ENCODE measurements at places on chromosomes 5 and 9. TPM values are rescaled to one million over a fixed set of nuclear protein-coding genes. Genes with fewer than 3 reads are reported as not detected.

GRCh38 chr5:82259172-82259800 lies 18.9 kb downstream of the RPS23 start:
- peak; percentile 41 for DNase-seq

- DNase-seq = peak; percentile 11
Observed at GRCh38 chr9:19946441-19947109, 157.7 kb upstream of the SLC24A2 start.

DNA sequence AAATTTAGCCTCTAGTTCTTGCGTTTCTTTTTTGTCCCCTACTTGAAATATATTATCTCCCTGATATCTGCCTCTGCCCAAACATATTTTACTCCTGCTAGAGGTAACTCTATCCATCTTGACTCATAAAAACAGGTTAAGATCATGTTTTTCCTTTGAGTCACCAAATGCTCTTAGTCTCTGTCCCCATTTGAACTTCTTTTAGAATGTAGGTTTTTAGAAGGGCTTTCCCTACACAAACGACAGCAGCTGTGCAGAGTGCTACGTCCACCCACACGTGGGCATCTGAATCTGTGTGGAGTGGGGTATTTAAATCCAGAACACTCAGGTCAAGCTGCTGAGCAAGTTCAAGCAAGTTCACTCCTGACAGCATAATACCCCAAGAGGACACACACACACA lies 2.2 kb downstream of the HSD17B3 start:
- no peak for DNase-seq

DNA sequence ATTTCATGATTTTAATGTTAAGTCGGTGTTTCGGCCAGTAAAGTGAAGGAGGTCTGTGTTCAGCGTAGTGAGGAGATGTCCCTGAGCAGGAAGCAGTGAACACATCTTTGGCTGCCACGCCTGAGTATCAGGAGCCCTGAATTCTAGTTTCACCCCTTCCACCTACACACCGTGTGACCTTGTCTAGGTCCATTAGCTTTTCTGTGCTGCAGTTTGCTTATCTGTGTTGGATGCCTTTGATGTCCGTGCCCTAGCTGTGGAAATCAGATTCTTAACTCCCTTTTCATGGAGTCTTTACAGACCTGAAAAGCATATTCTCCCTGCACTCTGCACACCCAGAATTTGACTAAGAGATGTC lies 601 bp downstream of the FBXO38 start:
- DNase-seq = no peak

The EMB gene
- 141 TPM for total RNA-seq

The GRM6 gene
- total RNA-seq = not detected

Measured in OCI-LY7 (cell line).